ENCODE measurements at places on chromosomes 2 and 18.
A peak's percentile ranks its signal among the peaks of the same experiment; 100 is the strongest.

GRCh38 chr2:19651466-19651865, 250.3 kb downstream of the TTC32 start:
- DNase-seq, result no peak

DNA sequence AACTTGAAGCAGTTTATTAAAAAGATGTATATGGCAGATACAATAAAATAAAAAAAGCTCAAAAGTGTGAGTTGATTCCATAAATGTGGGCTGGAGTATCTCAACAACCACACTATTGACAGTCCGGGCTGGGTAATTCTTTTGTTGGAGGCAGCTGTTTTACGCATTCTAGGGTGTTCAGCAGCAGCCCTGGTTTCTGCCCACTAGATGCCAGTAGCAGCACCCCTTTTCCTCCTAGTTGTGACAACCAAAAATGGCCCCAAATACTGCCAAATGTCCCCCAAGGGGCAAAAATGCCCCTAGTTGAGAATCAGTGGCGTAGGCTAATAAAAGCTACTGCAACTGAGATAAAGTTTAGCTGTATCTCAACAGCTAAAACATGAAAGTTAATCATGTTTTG, 44.8 kb downstream of the CHMP3 start:
- no peak for DNase-seq

DNA sequence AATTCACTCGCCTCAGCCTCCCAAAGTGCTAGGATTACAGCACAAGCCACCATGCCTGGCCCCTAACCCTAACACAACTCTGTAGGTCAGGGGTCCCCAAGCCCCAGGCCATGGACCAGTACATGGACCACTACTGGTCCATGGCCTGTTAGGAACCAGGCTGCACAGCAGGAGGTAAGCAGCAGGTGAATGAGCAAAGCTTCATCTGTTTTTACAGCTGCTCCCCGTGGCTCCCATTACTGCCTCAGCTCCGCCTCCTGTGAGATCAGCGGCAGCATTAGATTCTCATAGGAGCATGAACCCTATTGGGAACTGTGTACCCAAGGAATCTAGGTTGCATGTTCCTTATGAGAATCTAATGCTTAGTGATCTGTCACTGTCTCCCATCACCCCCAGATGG, 201.7 kb downstream of the NRP2 start:
- no peak for DNase-seq

DNA sequence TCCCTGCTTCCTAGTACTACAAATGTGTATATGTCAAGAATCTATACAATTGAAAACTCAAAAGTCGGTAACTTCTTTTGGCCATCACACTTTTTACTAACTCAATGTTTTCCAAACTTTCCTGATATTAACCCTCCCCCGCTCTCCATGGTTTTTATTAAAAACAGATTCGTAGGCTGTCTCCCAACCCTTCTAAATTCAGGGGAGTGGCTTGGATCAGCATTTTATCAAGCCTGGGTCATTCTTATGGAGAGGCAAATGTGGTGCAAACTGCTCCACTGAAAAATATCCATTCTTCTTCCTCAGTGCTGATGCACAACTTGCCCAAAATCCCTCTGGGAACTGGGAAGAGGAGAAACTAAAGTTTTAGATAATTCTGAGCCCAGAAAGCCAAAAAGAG, 134.2 kb downstream of the RIF1 start:
- no peak for DNase-seq

- DNase-seq, result no peak
These were observed 76.4 kb downstream of the ZSWIM2 start for GRCh38 chr2:186772579-186772978.

- no peak for DNase-seq
These were observed 92.5 kb upstream of the CXCR4 start for GRCh38 chr2:136210455-136210805.

- no peak for DNase-seq
These were observed 81.4 kb upstream of the CABLES1 start for GRCh38 chr18:23053776-23054457.

DNA sequence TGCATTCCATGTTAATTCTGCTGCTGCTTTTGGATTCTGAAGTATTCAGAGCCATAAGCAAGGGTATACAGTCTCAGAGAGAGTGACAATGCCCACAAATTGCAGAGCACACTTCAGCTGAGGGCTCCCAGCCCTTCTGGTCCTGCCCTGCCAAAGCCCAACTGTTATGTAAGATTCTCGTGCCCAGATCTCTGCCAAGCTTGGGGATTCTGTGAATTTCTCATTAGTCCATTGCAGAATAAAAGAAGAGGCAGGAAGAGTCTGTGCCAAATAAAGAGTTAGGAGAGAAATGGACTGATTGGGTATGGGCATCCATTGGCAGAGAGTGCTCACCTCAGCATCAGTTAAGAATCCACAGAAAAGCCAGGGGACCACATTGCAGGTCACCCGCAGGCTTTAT, 112.0 kb upstream of the PNPT1 start:
- DNase-seq, result no peak

DNA sequence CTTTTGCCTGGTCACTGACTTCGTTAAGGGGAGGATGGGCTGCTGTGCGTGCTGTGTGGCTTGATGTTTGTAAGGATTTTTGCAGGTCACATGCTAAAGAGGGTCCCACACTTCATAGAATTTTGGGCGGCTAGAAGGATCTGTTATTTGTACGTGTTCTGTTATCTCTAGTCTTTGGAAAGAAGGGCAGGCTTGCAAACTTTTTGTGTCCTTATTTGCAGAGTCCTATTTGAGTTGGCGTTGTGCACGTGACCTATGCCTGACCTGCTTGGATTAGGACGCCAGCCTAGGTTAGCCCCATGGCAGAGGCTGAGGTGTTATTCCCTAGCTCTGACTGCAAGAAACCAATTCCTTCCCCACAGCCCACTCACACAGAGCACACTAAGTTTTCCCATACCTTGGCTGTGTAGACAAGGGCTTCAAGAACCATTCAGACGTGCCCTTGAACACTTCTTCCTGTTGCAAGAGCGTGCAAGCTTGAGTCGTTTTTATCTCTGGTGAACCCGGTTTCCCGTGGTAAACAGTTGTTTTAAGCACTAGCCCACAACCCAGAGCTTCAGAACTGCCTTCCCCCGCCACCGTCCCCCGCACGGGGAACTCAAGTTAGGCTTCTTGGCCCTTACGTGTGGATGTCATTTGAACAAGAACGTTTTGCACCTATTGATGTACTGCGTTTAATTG, 94.6 kb downstream of the LDLRAD4 start:
- DNase-seq, result no peak

DNA sequence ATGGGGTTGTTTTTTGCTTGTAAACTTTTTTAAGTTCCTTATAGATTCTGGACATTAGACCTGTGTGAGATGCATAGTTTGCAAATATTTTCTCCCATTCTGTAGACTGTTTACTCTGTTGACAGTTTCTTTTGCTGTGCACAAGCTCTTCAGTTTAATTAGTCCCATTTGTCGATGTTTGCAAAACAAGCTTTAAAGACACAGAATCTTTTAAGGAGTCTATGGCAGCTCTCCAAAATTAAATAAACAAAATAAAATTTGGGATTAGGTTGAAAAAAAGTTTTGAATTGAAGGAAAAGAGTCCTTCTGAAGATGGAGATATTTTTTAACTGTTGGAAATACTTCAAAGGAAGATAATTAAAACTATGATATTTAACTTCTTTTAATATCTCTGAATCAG, 88.8 kb downstream of the MAP3K20 start:
- peak; percentile 85 for DNase-seq

DNA sequence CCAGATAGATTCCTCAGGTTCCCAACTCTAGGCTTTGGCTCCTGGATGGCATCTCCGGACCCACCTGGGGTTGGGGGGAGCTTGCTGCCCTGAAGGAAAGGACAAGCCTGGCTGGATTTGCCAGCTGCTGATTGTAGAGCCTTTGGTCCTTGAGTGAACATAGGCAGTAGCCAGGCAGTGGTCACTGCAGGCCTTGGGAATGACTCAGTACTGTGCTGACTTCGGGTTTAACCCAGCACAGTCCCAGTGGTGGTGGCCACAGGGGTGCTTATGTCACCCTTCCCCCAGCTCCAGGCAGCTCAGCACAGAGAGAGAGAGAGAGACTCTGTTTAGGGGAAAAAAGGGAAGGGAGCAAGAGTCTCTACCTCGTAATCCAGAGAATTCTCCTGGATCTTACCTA, 27.7 kb upstream of the ACTR2 start:
- DNase-seq, result no peak

DNA sequence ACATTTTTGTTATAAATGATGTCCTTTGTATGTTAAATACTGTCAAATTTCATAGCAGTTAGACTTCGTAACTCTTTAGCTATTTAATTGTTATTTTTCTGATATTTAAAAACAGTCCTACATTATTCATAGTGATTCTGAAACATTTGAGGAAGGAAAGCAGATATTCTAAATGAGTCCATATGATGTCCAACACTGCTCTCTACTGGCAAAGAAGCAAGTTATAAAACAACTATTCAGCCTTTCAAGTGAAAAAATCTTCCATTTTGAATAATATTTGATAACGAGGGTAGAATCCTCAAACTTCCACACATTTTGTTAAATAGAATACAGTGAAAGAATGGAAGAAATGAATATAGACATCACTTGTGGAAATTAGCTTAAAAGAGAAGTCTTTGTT, 220.8 kb downstream of the GULP1 start:
- no peak for DNase-seq

DNA sequence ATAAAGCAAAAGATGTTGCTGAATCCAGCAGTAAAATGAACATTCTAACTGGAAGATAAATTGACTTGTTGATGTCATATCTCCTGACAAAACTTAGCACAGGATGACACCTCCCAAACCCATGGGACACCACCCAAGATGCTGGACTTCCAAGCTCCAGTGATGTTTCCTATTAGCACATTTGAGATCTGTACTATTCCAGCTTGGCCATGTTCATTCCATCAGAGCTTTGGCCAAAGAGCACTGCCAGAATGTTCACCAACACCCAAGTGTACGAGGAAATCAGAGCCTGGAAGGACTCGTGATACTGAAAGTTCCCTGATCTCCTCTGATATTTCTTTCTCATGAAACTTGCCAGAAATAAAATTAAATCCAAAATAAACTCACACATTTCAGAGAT, 44.7 kb downstream of the PID1 start:
- no peak for DNase-seq

DNA sequence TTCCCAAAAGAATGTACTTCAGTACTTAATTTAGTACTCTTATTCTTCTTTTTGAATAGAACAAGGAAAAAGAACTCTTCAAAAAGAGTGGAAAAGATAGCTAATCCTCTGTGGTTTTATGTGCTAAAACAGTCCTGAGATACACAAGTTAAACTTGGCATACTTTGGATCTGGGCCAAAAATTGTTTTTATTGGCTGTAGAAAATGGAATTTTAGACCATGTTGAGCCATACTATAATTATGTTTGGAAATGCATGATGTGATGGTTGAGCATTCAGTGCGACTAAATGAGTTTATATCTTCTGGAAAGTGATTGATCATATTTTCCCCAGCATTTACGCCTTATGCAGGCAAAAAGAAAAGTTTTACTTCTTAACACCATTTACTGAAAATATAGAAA, 18.0 kb upstream of the PDE1A start:
- DNase-seq, result no peak

GRCh38 chr2:218986148-218986761, 1.3 kb upstream of the FEV start:
- DNase-seq, result no peak

- DNase-seq, result no peak
These were observed 79.8 kb upstream of the SMAD2 start for GRCh38 chr18:48010264-48010663.

- DNase-seq, result peak; percentile 70
These were observed 27.7 kb downstream of the ADRA2B start for GRCh38 chr2:96088340-96089335.

DNA sequence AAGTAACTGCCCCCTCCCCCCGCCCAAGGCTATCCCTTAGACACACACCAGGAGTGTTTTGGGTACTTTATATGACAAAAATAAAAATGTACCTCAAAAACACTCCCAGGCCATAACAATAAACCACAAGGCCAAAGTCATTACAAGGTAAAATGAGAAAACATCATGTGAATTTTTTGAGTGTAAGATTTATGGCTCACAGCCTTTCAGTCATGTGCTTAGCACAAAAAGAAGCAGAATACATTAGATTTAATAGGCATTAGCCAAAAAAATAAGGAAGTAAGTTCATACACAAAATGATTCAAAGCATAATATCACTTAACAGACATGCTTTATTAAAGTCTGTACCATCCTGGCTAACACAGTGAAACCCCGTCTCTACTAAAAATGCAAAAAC, 103.7 kb downstream of the CACNB4 start:
- DNase-seq, result no peak

DNA sequence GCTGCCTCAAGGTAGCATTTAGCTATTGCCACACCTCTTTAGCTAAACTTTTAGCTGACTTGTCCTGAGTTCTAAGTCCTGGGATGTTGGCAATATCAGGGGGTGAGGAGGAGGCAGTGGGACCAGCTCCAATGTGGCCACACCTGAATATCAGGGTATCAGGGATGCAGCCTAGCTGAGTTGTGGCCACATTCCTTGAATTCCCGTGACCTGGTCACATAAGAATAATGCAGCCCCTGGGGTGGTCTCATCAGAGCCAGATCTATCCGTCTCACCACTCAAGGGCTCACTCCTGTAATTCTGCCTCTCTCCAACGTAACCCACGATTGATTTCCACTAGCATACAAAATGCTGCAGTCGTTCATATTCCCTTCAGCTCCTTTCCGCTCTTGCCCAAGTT, 11.6 kb upstream of the TAF1B start:
- DNase-seq, result no peak

- DNase-seq, result no peak
These were observed at the start of gene STON1 for GRCh38 chr2:48530033-48530811. TSS of gene STON1 (plus strand) at chr2:48530154. CDS start at chr2:48580634, 50,480 bp downstream.

GRCh38 chr2:58920001-58920400, 678.9 kb upstream of the FANCL start:
- no peak for DNase-seq

DNA sequence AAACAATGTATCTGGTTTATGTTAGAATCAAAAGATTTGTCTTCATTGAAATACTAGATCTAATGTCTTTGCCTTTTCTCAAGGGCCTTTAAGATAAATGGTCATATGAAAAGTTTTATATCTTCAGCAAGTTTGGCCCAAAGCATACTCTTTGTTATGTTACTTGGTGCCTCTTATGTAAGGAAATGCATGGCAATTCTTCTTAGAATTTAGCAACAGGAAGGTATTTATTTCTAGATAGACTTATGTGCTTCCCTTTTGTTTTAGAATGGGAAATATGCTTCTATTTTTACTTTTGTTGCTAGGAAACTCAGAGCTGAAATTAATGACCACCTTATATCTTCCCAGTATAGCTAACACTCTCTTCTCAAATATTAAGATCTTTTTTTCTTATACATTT, 117.4 kb upstream of the DLX2 start:
- no peak for DNase-seq

GRCh38 chr2:65360441-65360840, 72.0 kb downstream of the SPRED2 start:
- no peak for DNase-seq

GRCh38 chr18:74216661-74217110, 68.4 kb downstream of the TIMM21 start:
- no peak for DNase-seq

DNA sequence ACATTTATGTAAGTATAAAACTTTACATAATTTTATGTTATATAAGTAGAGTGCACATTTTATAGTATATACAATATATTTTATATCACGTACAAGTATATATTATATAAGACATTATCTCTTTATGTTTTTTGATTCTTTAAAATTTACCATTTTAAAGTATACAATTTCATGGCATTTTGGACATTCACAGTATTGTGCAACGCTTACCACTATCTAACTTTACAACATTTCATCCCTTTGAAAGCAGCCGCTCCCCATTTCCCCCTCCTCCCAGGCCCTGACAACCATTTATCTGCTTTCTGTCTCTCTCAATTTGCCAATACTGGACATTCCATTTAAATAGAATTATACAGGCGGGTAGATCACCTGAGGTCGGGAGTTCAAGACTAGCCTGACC, 512.5 kb downstream of the TSN start:
- DNase-seq, result no peak

GRCh38 chr18:11514267-11514666, 95.1 kb upstream of the SLC35G4 start:
- DNase-seq, result no peak

Measured in DMS79 treated with DMSO at 0.1 percent for 48 hours (cell line).